ENCODE measurements at places on chromosomes 7 and 10. TPM values are rescaled to one million over a fixed set of nuclear protein-coding genes. Genes with fewer than 3 reads are reported as not detected.

LGI1 gene
- not detected for total RNA-seq

OR13A1 gene
- 0.05 TPM for total RNA-seq

SCART1 gene
- total RNA-seq, result 0.22 TPM

UCMA gene
- not detected for total RNA-seq
